Activated naive CD4-positive, alpha-beta T cell treated with Interleukin-2 at 50 U/mL for 16 hours (primary cell): ENCODE measurements at places on chromosomes 13 and 19.

DNA sequence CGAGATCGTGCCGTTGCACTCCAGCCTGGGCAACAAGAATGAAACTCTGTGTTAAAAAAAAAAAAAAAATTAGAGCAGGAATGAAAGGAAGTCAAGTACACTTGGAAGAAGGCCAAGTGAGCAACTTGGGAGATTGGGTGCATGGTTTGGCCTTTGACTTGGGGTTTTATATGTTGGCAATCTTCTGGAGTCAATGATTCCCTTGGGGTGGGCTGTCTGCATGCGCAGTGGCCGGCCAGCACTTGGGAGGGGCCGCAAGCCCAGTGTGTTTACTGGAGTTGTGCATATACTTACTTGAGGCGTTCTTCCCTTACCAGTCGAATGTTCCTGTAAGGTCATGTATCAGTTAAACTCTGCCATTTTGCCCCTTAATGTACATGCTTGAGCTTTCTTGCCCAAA, 103.9 kb downstream of the FAM216B start:
- no peak for DNase-seq

GRCh38 chr19:39083983-39084731, at the start of gene ACP7:
ACP7 (plus strand) TSS chr19:39084368; CDS start chr19:39085270, 902 bp downstream.
- peak; percentile 28 for DNase-seq

- DNase-seq: no peak
These were observed 1.5 kb downstream of the RNF6 start for GRCh38 chr13:26220575-26220974.

- DNase-seq: no peak
These were observed 302.9 kb downstream of the LMO7 start for GRCh38 chr13:75938811-75939560.

DNA sequence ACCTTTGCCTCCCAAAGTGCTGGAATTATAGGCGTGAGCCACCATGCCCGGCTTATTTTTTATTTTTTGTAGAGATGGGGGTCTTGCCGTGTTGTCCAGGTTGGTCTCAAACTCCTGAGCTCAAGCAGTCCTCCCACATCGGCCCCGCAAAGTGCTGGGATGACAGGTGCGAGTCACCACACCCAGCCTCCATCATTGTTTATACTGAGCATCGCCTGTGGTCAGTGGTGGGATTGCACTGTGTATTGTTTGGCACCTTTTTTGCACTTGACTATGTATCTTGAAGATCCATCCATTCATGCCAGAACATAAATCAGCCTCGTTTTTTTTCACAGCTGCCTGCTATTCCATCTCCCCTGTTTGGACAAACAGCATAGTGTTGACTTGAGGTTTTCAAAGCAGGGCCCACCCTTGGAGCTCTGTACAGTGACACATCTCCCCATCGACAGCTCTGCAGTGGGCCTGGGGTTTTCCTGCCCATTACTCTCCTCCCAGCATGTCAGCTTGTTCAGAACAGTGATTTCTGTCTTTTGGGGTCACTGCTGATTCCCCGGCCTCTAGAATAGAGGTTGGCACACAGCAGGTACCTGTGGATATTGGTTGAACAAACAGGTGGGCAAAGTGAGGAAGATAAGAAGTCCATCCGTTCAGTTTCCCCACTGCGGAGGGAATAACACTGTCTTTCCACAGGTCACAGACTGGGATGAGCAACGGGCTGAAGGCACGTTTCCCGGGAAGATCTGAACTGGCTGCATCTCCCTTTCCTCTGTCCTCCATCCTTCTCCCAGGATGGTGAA, 8.2 kb upstream of the UPK1A start:
- DNase-seq: no peak

GRCh38 chr13:90008707-90009149, 1338.8 kb upstream of the MIR17HG start:
- DNase-seq: no peak

- DNase-seq: no peak
These were observed 10.6 kb upstream of the HAUS5 start for GRCh38 chr19:35601971-35602370.

- no peak for DNase-seq
These were observed 68.2 kb downstream of the STK24 start for GRCh38 chr13:98508685-98509084.

DNA sequence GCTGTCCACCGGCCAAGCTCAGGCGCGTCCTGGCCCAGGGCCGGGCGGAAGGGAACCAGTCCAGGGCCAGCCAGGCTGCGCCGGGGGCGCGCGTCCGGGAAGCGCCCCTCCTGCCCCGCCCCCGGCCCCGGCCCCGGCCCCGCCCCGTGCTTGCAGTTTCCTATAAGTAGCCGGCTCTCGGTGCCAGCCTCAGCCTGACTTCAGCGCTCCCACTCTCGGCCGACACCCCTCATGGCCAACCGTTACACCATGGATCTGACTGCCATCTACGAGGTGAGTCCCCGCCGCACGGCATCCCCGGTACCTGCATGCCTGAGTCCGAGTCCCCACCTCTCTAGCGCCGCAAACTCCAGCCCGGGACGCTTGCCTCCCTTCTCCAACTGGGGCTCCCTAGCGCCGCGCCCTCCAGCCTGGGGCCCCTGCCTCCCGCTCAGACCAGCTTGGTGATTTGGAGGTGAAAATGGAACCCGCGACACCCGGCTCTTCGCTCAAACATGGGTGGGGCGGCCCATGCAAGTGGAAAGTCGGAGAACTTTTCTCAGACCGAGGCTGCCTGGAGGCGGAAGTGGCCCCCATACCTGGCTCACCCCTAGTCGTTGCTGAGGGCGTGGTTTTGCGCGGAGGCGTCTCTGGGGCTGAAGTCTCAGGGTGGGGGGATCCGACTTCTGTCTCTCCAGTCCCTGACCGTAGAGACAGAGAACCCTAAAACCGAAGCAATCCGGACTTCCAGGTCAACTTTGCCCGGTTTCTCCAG, at the start of gene ZFP36:
TSS of gene ZFP36 (plus strand) at position 192 of the 754 bp plus-strand sequence. CDS start at position 250, 58 bp downstream.
- DNase-seq: peak; percentile 84

DNA sequence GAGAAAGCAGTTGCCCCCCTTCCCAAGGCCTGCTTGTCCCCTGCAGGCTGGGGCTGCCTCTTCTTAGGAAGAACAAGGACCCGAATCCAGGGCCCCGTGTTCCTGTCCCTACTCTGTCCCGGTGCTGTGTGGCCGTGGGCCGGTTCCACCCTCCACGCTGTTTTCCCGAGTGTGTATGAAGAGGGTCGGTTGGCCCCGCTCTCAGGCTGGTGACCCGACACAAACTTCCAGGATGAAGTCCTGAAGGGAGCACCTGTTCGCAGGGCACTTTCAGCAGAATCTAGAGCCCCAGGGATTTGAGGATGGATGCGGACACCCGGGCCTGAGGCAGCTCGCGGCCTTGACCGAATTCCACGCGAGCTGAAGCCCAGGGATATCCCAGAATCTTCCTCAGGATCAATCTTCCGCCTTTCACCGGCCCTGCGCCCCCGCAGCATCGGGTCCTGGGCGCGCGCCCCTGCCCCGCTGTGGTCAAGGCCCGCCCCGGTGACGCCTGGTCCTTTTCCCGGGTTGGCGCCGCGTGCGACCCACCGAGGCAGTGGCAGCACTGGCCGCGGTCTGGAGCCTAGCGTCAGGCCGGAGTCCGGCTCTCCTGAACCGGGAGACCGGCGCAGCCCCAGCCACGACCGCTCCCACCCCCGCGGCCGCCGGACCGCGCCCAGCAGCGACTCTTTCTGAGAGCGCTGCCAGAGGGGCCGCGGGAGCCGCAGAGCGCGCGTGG, 528 bp upstream of the CHST8 start:
- no peak for DNase-seq

GRCh38 chr19:2926341-2927031, 18.3 kb downstream of the ZNF77 start:
- no peak for DNase-seq

GRCh38 chr13:21616880-21617279, 12.9 kb upstream of the MICU2 start:
- no peak for DNase-seq

- DNase-seq: no peak
These were observed 191.9 kb downstream of the COG6 start for GRCh38 chr13:39847336-39847735.

- no peak for DNase-seq
These were observed 15.6 kb downstream of the TRPM4 start for GRCh38 chr19:49173198-49173597.

DNA sequence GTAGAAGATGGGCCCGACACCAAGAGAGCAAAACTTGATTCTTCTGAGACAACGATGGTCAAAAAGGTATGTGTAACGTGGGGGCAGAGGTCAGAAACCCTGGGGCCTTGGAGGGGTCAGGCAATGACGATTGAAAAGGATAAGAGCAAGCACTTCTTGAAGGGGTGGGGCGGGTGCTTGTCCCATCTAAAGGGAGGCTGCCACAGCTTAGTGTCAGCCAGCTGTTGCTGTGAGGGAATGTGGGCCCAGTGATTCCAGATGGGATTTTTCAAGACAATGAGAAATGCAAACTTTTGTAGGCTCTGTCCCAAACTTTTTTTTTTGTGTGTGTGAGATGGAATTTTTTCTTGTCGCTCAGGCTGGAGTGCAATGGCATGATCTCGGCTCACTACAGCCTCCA, 24.5 kb downstream of the SAE1 start:
- no peak for DNase-seq

GRCh38 chr19:280541-281009, 10.6 kb downstream of the PLPP2 start:
- no peak for DNase-seq

GRCh38 chr13:20451397-20451796, 74.3 kb downstream of the CRYL1 start:
- no peak for DNase-seq

DNA sequence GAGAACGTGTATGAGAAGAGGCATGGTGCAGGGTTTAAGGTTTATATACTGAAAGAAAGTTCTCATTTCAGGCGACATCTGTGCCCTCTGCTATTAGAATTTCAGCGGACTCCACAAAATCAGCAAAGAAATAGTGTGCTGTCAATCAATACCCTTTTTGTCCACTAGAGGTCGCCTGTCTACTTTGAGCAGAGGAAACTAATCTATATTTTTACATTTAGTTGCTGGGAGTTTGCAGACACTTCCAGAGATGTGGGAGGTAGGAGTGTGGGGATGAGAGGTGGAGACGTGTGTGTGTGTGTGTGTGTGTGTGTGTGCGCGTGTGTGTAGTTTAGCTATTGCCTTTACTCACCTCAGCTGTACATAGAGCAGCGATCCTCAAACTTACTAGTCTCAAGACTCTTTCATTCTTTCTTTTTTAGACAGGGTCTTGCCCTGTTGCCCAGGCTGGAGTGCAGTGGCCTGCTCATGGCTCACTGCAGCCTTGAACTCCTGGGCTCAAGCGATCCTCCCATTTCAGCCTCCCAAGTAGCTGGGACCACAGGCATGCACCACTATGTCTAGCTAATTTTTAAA, 9.7 kb downstream of the INAFM1 start:
- DNase-seq: peak; percentile 21

- DNase-seq: no peak
These were observed 363 bp upstream of the ZNF763 start for GRCh38 chr19:11964496-11964857.

DNA sequence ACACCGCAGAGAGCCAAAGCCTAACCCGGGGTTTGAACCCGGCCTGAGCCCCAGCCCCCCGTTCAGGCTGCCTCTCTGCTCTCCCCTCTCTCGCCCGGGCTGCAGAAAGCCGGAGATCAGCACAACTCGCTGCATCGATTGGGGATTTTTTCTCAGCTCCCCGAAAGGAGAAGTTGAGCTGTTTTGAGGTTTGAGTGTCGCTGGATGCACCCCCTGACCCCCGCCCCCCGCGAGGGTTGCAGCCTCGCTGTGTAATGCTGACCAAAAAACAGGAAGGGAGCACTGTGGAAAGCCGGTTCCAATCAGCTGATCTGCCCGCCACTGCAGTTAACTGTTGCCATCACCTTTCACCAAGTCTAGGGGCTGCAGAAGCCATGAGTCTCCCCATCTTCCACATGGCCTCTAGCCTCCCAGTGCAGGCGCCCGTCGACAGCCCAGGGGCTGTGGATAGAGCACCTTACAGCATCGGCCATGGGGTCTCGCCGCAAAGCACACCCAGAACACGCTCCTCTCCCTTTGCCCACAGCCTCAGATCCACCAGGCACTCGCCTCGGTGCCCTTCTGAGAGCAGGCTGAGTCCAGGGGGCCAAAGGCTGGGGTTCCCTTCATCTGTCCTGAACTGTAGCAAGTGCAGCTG, 34.5 kb downstream of the MYO9B start:
- no peak for DNase-seq

DNA sequence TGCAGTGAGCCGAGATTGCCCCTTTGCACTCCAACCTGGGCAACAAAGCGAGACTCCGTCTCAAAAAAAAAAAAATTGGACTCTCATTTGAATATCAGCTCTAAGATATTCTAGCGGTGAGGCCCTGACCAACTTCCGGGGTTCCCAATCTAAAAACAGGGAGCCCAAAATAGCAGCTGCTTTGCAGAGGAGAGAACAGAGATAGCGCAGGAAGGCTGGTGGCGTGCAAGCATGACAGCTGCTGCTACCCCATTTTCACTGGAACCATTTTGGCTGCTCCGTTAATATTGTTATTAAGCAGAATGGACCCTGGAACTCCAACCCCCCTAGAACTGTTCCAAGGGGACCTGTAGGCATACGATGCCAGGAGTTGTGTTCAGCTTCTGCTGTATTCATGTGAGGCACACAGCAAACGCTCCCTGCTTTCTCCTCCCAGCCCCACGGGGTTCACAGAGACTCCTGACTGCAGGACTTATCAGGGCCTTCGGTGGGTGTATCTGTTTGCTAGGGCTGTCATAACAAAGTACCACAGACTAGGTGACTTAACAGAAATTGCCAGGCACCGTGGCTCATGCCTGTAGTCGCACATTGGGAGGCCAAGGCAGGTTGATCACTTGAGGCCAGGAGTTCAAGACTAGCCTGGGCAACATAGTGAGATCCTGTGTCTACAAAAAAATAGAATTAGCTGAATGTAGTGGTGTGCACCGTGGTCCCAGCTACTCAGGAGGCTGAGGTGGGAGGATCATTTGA, 11.5 kb downstream of the STXBP2 start:
- no peak for DNase-seq

DNA sequence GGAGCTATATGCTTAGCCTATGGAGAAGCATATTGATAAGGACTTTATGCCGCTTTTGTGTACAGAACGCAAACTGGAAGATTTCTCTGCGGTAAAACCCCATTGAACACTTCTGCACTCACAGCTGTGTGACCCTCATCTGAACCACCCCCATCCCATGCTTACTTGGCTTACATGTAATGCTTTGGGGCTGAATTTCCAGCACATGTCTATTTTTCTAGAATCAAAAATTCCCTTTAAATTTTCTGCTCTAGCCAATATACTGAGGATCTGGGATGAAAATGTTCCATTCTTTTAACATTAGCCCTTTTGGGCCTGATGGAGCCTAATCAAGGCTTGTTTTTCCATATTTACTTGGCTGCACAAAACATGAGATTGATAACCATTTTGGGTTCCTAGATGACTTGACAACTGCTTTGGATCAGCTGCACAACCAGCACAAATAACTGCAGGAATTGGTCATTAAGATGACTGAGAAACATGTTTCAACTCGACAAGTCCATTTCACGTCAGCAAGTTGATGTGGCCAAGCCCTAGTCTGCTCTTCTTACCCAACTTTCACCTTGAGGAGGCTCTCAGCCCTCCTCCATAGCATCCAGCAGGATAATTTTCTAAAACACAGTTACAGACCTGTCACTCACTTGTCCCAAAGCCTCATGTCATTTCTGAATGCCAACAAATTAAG, 52.4 kb downstream of the TNFSF11 start:
- no peak for DNase-seq
